ENCODE measurements at places on chromosomes 4 and X.

- no peak for DNase-seq
Observed at GRCh38 chr4:123893011-123893981, 496.7 kb downstream of the SPRY1 start.

DNA sequence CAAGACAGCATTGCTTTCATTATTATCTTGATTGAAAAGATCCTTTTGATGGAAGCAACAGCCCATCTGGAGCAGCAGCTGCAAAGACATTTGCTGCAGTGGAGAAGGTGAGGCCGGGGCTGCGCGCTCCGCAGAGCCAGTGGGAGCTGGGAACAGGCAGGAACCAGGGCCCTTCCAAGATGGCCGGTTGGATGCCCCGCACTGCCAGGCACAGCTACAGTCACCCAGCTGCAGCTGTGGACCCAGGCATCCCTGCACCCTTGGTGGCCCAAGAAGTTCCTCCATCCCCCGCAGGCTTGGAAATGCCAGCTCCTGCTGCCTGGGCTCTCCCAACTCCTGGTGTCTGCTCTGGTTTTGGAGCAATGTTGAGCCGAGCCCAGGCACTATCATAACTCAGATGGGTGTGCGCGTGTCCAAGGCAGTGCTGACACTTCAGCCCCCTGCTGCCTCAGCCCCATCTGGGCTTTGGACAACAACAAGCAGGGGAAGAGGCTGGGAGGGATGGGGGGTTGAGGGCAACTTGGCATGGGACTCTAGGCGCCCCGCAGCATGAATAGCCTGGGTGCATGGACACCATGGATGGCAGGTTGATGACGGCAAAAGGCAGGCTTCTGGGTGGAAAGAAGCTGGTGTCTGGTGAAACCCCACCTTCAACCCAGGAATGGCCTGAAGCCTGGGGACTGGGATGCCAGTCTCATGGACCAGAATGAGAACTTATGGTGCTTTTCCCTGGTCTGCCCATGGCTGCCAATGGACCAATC is 371.8 kb downstream of the FSTL5 start:
- DNase-seq: no peak

DNA sequence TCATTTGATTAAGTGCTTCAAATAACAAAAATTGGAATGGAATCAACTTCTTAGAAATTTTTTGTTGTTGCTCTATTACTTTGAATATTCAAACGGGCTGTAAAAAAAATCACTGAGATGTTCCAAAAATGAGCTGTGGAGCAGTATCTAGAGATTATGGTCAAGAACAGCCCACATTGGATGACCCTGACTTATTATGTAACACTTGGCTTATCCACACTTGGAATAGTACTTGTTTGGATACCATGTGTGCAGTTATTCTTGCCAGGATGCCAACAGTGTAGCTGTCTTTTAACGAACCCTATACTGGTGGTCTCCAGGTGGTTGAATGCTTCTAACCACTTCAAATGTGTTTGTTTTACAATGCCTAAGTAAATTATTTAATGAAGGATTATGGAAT is 64.9 kb upstream of the CAMK2D start:
- DNase-seq: no peak

DNA sequence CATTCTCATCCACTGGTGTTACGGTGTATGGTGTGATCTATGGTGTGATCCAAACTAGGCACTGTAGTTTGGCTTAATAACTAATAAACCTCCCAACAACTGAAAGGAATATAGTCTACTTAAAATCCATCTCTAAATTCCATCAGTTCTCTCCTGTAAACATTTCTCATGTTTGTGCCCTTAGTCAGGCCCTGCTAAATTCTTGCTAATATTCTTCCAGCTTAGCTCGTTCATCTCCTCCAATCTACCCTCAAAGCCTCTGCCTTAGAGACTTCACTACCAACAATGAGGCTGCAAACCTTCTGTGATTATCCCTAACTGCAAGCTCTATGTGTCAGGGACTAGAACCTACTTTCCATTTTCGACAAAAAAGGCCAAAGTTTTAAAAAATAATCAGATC is 28.1 kb downstream of the ZAR1 start:
- no peak for DNase-seq

DNA sequence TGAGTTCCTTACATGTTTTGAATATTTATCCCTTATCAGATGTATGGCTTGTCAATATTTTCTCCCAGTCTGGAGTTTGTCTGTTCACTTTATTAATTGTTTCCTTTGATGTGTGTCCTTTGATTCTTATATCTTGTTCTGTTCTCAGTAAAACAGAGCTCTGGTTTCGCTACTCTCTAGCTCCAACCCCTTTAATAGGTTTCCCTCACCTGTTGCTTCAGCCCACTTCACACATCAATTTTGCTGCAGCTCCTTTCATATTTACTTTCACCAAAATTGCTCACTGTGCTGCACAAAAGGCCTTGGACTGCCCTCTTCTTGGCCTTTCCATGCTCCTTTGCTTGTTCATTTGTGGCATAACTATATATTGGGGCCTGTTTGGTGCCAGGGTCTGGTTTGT is 85.1 kb downstream of the CFAP299 start:
- DNase-seq: no peak

DNA sequence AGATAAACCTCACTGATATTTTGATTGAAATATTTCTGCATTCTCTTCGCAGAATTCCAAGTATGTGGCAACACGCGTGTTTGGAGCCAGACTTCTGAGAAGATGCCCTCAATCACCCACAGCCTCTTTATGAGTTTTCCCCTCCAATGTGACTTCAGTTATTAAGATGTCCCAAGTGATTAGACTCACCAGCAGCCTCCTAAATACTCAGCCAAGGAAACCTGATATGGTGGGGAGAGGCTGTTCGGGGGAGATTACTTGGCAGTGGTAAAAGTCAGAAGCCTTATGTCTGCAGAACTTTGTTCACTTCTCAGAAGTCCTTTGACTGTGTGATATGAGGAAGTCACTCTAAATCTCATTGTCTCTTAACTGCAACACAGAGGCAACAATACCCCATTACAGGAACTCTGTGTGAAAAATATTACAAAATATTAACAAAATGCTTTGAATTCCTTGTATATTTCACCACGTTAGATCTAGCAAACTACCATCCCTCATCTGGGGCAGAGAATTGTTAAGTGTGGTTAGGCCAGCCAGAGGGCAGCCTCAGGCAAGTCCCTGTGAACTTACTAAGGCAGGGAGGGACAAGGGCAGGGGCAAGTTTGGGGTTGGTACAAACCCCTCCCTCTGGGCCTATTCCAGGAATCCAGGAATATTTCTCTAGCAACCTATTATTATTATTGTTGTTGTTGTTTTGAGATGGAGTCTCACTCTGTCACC is 151.4 kb upstream of the USP9X start:
- no peak for DNase-seq

- no peak for DNase-seq
Observed at GRCh38 chr4:139540632-139541031, 15.4 kb downstream of the SETD7 start.

GRCh38 chr4:40216622-40217366 is 20.0 kb downstream of the RHOH start:
- DNase-seq: no peak

DNA sequence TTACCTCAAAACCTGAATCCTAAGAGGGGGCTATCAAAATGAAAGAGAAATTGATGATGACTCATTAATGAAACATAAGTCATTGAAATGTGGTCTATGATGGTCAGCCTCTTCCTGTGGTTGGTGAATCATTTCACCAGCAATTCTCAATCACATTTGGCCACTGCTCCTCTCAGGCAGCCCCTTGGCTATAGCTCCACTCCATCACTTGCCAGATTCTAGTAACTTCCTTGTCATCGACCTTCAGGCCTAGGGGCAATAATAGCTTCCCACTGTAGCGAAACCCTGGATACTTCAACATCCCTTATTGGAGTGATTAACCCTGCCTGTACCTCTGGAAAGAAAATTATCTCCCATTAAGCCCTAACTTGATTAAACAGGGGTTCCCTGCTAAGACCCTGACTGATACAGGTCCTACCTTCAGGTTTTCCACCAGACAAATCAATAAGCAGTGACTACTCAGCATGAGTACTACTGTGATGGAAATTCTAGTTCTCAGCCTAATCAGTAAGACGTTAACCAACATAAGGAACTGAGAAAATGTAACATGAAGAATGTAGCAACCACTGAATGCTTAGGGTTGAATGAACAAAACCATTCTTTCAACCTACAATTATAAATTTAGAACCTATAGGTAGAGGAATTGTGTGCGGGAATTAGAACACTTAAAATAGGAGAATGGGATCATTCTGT is 30.4 kb downstream of the ADH7 start:
- DNase-seq: no peak

- DNase-seq: peak; percentile 59
Observed at GRCh38 chrX:12946838-12947544, 27.9 kb upstream of the TMSB4X start.

DNA sequence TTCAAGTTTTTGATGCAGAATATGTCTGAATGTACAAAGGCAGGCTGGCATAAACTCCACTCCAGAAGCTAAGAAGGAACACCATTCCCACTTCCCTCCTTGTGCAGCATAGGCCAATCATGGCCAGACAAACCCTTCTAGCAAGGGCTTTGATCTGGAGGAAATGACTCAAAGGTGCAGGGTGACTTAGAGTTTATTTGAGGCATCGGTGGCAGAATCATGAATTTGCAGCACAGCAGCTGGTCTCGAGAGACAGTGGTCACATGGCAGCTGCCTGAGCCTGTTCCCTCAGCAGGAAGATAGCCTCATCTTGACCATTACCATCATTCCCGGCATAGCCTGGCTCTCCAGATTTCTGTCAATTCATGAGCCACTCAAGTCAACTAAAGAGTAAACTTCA is 154.5 kb downstream of the ATP10D start:
- no peak for DNase-seq

GRCh38 chrX:120293015-120293414 is 18.2 kb downstream of the TMEM255A start:
- no peak for DNase-seq

DNA sequence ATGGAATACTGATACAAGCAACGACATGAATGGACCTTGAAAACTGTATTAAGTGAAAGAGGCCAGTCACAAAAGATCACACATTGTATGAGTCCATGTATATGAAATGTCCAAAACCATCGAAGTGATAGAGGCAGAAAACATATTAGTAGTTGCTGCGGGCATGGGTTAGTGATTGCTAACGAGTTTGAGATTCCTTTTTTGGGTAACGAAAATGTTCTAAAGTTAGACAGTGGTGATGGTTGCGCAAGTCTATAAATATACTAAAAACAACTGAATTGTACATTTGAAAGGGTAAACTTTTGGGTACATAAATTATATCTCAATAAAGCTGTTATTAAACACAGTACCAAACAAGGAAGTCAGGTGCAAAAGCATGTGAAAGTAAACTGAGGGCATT is 234.5 kb downstream of the FBXW7 start:
- no peak for DNase-seq

DNA sequence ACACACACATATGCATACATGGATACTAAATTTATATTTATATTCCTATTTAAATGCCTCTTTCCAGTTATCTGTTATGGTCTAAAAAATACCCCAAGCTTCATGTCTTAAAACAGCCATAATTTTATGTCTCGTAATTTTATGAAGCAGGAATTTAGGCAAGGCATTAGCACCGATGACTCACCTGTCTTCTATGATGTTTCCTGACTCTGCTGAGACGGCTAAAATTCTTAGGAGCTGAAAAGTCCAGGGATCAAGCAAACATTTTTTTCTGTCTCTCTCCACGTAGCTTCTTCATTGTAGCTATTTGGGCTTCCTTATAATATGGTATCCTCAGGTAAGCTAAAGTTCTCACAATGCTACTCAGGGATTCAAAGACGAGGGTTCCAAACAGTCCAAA is 930.3 kb downstream of the STIM2 start:
- no peak for DNase-seq

DNA sequence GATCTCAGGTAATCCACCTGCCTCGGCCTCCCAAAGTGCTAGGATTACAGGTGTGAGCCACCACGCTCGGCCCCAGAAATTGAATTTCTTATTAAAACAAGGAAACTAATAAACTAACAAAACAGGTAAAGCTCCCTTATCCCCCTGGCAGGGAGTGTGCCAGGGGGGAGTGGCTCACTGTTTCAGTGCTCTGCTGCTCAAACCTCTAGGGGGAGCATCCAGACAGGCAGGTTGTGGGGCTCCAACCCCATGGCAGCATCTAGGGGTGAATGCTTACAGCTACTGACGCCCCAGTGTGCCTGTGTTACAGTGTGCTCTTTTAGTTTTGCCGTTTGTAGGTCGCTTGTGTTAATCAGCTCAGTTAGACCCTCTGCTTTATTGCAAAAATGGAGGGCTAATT is 605.0 kb downstream of the GABRG1 start:
- no peak for DNase-seq

- DNase-seq: no peak
Observed at GRCh38 chrX:41258871-41259270, 75.1 kb upstream of the DDX3X start.

DNA sequence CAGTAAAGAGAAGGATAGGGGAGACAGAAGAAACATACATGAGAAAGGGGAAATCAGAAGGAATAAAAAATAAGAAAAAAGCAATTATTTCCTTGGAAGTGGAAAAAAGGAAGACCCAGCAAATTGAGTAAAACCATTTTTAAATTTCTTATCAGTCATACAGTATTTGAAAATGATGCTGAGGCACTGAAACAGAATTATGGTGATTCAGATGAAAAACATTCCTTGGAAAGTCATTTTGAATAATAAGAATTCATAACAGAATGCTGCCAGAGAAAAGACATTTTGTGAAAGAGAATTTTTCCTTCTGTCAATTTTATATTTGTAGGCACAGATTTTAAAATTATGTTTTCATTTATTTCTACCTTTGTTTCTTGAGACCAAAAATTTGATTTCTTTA is 895.5 kb upstream of the EPHA5 start:
- DNase-seq: no peak

- no peak for DNase-seq
Observed at GRCh38 chr4:23750125-23750524, 139.7 kb downstream of the PPARGC1A start.

GRCh38 chr4:140238351-140239056 is 84.5 kb upstream of the MAML3 start:
- no peak for DNase-seq

DNA sequence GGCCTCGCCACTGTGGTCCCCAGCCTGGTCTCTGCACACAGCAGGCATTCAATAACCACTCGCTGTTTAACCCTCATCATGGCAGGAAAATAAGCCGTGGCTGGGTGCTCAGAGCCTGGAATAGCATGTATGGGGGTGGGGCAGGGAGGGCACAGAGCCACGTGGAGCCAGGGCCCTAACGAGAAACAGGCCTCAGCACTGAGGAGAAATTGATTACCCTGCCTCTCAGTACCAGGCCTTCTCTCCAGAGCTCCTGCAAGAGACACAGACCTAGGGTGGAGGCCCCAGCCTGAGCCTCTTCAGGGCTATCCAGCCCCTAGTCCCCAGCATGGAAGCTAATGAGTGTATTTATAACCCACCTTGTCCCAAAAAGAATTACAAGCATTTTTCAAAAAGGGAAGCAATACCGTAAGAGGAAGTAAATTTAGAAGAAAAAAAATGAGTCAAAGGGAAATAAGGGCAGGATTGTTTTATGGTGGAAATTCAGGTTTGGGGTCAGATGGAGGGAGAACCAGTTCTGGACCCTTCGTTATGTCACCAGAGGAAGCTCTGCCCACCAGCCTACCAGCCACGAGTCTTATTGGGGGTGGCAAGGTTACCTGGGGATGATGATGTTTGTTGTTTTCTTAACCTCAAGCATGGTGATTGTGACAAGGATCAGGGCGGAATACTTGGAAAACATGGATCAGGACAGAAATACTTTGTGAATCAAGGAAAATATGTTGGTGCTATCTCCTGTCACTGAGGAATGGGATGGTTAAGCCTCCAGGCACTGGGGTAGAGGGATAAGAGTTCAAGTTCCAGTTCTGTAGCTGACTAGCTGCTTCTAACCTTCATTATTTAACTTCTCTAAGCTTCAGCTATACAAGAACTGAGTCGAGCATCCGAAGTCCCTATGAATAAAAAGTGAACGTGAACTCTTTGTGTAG is 101.9 kb upstream of the RBPJ start:
- DNase-seq: no peak

Data from stimulated activated CD4-positive, alpha-beta T cell treated with anti-CD3 and anti-CD28 coated beads, Interleukin-4, amount 100 ng/mL, for 48 hours (primary cell).